ENCODE measurements at places on chromosomes 4 and X. TPM values are rescaled to one million over a fixed set of nuclear protein-coding genes. Genes with fewer than 3 reads are reported as not detected.

UNC5C gene
- polyA plus RNA-seq: 0.56 TPM

HCCS gene
- 17.6 TPM for polyA plus RNA-seq

USP17L15 gene
- not detected for polyA plus RNA-seq

CFAP47 gene
- polyA plus RNA-seq: not detected

ZNF81 gene
- polyA plus RNA-seq: 7.0 TPM

Data from neural cell (in vitro differentiated cells).